HT-29 (cell line): ENCODE measurements at places on chromosomes 5 and 9. TPM values are rescaled to one million over a fixed set of nuclear protein-coding genes. Genes with fewer than 3 reads are reported as not detected.

- peak; percentile 65 for DNase-seq
These were observed 182.9 kb downstream of the CCDC192 start for GRCh38 chr5:127886081-127886480.

DNA sequence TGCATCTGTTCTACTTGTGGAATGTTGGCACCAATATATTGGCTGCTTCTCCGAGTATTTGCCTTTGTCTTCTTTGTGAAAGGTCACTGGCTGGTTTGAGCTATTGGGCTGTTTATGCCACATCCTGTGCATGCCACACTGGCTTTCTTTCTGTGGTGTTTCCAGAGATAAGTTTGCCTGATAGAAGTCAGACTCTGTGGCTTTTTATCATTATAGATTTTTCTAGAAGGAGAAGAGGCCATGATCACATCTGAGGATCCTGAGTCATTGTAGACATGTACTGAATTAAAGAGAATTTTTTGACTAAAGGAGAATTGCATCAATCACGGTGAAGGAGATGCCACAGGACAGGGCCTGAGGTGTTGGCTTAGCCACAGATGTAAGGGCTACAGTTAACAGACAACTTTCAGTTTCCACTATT lies 26.5 kb upstream of the CDKN2B start:
- no peak for DNase-seq

GRCh38 chr9:124478354-124478753 lies 28.1 kb downstream of the ADGRD2 start:
- no peak for DNase-seq

GRCh38 chr9:135695642-135696041 lies 3.6 kb downstream of the SOHLH1 start:
- DNase-seq, result no peak

GRXCR2 gene
- not detected in 2 replicates for total RNA-seq

PLAC8L1 gene
- total RNA-seq, result not detected in 2 replicates
